ENCODE measurements at places on chromosomes 3 and 15. TPM values are rescaled to one million over a fixed set of nuclear protein-coding genes. Genes with fewer than 3 reads are reported as not detected.

CCR9 gene
- total RNA-seq = not detected

ALDH1A3 gene
- 287 TPM for total RNA-seq

SEC22C gene
- total RNA-seq = 69.2 TPM

LIPC gene
- under 0.01 TPM for total RNA-seq

OR5K2 gene
- not detected for total RNA-seq

MESP1 gene
- 0.28 TPM for total RNA-seq

SUSD5 gene
- total RNA-seq = 11.3 TPM

ANKRD63 gene
- not detected for total RNA-seq

P2RY1 gene
- total RNA-seq = 0.38 TPM

CD96 gene
- total RNA-seq = under 0.01 TPM

PATL2 gene
- total RNA-seq = 0.56 TPM

RETNLB gene
- total RNA-seq = not detected

PPM1L gene
- total RNA-seq = 2.3 TPM

SERPINI2 gene
- total RNA-seq = not detected

GADL1 gene
- under 0.01 TPM for total RNA-seq

NR1D2 gene
- 35.1 TPM for total RNA-seq

SLC2A2 gene
- total RNA-seq = not detected

SETD5 gene
- total RNA-seq = 42.8 TPM

TLNRD1 gene
- total RNA-seq = 10.5 TPM

SNX22 gene
- 0.19 TPM for total RNA-seq

ACSBG1 gene
- total RNA-seq = not detected

ARIH2 gene
- 73.9 TPM for total RNA-seq

LMOD3 gene
- 0.28 TPM for total RNA-seq

PLCH1 gene
- total RNA-seq = under 0.01 TPM

ZPLD1 gene
- total RNA-seq = 0.19 TPM

TMEM207 gene
- total RNA-seq = not detected

TJP1 gene
- total RNA-seq = 40.6 TPM

LRRC2 gene
- 3.6 TPM for total RNA-seq

TNFSF10 gene
- 0.96 TPM for total RNA-seq

MCTP2 gene
- 0.58 TPM for total RNA-seq

PYGO1 gene
- total RNA-seq = 8.7 TPM

CPN2 gene
- total RNA-seq = not detected

ONECUT1 gene
- not detected for total RNA-seq

ZNF639 gene
- total RNA-seq = 36.6 TPM

LRTM1 gene
- not detected for total RNA-seq

TRIM42 gene
- total RNA-seq = not detected

SPESP1 gene
- 4.2 TPM for total RNA-seq

PPP1R14D gene
- not detected for total RNA-seq

EXD1 gene
- not detected for total RNA-seq

MAN2A2 gene
- 22.0 TPM for total RNA-seq
